Uterus (tissue), 4 donors: ENCODE measurements at places on chromosomes 11 and 22. TPM values are rescaled to one million over a fixed set of nuclear protein-coding genes. Genes with fewer than 3 reads are reported as not detected.

The BCO2 gene
- 14.8 TPM for total RNA-seq

The TTLL12 gene
- total RNA-seq = 24.9 TPM

The PGA5 gene
- total RNA-seq = not detected

The SEPTIN3 gene
- not detected for total RNA-seq

The SLC22A9 gene
- total RNA-seq = not detected

The DBX1 gene
- not detected for total RNA-seq

The SMC1B gene
- total RNA-seq = not detected

The DDTL gene
- 0.48 TPM for total RNA-seq

The OR4A15 gene
- not detected for total RNA-seq

The NOL12 gene
- 74.3 TPM for total RNA-seq

The CBLIF gene
- not detected for total RNA-seq

The ZBTB16 gene
- 196 TPM for total RNA-seq

The CCDC116 gene
- total RNA-seq = not detected
